ENCODE measurements at places on chromosomes 11 and 22.
A peak's percentile ranks its signal among the peaks of the same experiment; 100 is the strongest.

GRCh38 chr11:47854667-47855066, 6.5 kb upstream of the NUP160 start:
- H3K4me3 ChIP-seq, result no peak overlapping the region
- no peak overlapping the region for H3K27ac ChIP-seq
- H3K27me3 ChIP-seq, result no peaks in the 10 kb centered on the region
- no peak for DNase-seq
- peaks cover 27% of the 10 kb centered on the region for H3K4me1 ChIP-seq
- H3K36me3 ChIP-seq, result no peaks in the 10 kb centered on the region

DNA sequence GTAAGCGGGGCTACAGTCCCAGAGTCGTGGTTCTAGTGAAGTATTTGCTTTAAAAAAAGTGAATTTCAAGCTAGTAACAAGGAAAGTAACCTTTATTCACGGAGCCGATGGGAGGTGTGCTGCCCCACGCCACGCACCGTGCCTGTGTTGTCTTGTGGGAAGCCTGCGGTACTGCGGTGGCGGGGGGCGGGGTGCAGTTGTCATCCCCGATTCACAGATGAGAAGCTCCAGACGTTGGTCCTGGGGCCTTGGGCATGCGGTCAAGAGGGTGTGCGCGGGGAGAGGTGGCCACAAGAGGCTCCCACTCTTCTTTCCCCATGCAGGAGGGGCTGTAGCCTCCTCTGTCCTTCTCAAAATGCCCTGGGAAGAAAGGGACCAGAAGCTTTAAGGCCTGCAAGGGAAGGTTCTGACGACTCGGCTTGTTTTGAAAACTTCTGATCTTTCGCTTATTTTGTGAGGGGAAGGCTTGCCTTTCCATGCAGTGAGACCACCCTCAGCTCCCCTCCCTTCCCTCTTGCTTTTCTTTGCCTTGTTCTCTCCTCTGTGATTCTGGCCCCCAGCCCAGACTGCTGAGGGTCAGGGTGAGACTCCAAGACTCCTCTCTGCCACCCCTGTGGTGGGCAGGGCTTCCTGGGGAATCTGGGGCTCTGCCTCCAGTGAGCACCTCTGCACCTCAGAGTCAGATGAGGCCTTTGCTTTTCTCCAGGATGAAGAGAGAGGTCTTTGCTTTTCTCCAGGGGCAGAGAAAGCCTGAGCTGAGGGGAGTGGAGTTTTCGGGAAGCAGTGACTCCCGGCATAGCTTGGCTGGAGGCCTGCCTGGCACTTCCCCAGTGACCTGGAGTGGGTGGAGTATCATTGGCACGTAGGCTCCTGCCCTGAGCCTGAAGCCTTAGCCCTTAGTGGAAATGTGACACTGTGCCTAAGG, 6.2 kb downstream of the GLB1L3 start:
- H3K36me3 ChIP-seq, result no peaks in the 10 kb centered on the region
- DNase-seq, result no peak
- no peak overlapping the region for H3K27ac ChIP-seq
- H3K4me1 ChIP-seq, result no peaks in the 10 kb centered on the region
- no peak overlapping the region for H3K4me3 ChIP-seq

GRCh38 chr11:12692229-12693075, 18.2 kb downstream of the TEAD1 start:
- DNase-seq, result peak; percentile 6
- H3K36me3 ChIP-seq, result no peaks in the 10 kb centered on the region
- no peak overlapping the region for H3K4me3 ChIP-seq
- H3K4me1 ChIP-seq, result peaks cover 54% of the 10 kb centered on the region

GRCh38 chr11:16606784-16607674, 131.4 kb upstream of the C11orf58 start:
- peaks cover 100% of the 10 kb centered on the region for H3K27me3 ChIP-seq
- H3K4me1 ChIP-seq, result peaks cover 10% of the 10 kb centered on the region
- peak overlapping the region; percentile 86 for H3K27ac ChIP-seq
- peak overlapping the region; percentile 61 for H3K4me3 ChIP-seq
- no peaks in the 10 kb centered on the region for H3K36me3 ChIP-seq
- DNase-seq, result no peak

GRCh38 chr11:46003572-46003971, 81.1 kb downstream of the LARGE2 start:
- no peaks in the 10 kb centered on the region for H3K27me3 ChIP-seq
- no peak overlapping the region for H3K27ac ChIP-seq
- DNase-seq, result no peak
- no peaks in the 10 kb centered on the region for H3K36me3 ChIP-seq
- no peak overlapping the region for H3K4me3 ChIP-seq

- no peaks in the 10 kb centered on the region for H3K36me3 ChIP-seq
- no peak for DNase-seq
- no peak overlapping the region for H3K4me3 ChIP-seq
Measured at GRCh38 chr11:60763692-60764369, 7.2 kb downstream of the MS4A15 start.

GRCh38 chr11:65646958-65647701, 9.2 kb downstream of the SIPA1 start:
- peaks cover 96% of the 10 kb centered on the region for H3K4me1 ChIP-seq
- peak overlapping the region; percentile 57 for H3K4me3 ChIP-seq
- peaks cover 17% of the 10 kb centered on the region for H3K36me3 ChIP-seq
- H3K27me3 ChIP-seq, result no peaks in the 10 kb centered on the region
- peak overlapping the region; percentile 59 for H3K27ac ChIP-seq
- DNase-seq, result no peak

GRCh38 chr11:70105755-70106571, 27.8 kb downstream of the ANO1 start:
- DNase-seq, result no peak
- no peaks in the 10 kb centered on the region for H3K4me1 ChIP-seq
- no peak overlapping the region for H3K27ac ChIP-seq
- H3K36me3 ChIP-seq, result no peaks in the 10 kb centered on the region
- H3K27me3 ChIP-seq, result no peaks in the 10 kb centered on the region
- no peak overlapping the region for H3K4me3 ChIP-seq

GRCh38 chr11:32312865-32313403, 122.4 kb downstream of the WT1 start:
- H3K4me3 ChIP-seq, result no peak overlapping the region
- no peaks in the 10 kb centered on the region for H3K27me3 ChIP-seq
- DNase-seq, result no peak
- no peak overlapping the region for H3K27ac ChIP-seq
- H3K36me3 ChIP-seq, result no peaks in the 10 kb centered on the region

DNA sequence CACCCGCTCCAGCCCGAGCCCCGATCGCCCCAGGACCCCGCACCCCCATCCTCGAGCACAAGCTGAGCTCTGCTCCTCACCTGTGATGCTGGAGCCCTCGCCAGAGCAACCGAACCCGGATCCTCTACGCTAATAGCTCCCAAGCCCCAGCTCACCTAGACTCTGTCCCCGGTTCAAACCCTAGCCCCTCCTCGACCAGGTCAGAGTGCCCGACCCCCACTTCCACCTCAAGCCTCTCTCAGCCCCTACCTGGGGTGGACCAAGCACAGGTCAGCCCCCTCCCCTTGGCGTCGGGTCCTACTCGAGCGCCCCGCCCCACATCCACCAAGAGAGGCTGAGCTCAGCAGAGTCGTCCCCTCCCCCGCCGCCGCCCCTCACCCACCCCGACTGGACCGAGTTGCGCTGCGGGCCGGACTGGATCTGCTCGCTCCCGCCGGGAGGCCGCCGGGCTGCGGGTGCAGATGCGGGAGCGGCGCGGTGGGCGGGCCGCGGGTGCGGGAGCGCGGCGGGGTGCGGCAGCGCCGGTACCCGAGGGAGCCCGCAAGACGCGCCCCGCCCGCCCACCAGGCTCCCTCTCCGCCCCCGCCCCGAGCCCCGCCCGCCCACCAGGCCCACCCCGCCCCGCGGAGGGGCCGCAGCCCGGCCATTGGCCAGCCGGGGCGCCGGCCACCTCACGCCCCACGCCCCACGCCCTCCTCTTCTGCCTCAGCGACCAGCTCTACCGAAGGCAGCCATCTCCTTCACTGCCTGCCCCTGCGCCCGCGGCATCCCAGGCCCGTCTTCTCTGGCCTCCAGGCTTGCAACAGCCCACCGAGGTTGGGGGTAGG, 577 bp upstream of the DKK3 start:
- peak overlapping the region; percentile 63 for H3K27ac ChIP-seq
- DNase-seq, result no peak
- H3K4me3 ChIP-seq, result peak overlapping the region; percentile 81
- no peaks in the 10 kb centered on the region for H3K27me3 ChIP-seq

DNA sequence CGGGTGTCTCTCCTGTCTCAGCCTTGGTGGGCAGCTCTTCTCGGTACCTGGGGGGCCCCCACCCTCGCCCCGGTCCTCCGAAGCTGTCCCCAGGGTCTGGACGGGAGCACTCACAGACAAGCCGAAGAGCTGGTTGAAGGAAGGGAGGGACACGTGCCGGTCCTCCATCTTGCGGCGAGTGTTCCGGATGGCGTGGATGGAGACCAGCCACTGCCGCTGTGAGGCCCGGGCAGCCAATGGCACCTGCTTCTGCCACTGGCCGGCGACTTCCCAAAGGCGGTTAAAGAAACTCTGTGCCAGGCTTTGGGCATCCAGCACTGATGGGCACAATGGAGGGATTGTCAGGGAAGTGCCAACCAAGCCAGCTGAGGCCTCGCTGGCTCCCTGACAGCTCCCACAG, 18.7 kb downstream of the PPM1F start:
- H3K27ac ChIP-seq, result no peak overlapping the region
- no peak overlapping the region for H3K4me3 ChIP-seq
- peaks cover 28% of the 10 kb centered on the region for H3K4me1 ChIP-seq
- peaks cover 26% of the 10 kb centered on the region for H3K36me3 ChIP-seq

DNA sequence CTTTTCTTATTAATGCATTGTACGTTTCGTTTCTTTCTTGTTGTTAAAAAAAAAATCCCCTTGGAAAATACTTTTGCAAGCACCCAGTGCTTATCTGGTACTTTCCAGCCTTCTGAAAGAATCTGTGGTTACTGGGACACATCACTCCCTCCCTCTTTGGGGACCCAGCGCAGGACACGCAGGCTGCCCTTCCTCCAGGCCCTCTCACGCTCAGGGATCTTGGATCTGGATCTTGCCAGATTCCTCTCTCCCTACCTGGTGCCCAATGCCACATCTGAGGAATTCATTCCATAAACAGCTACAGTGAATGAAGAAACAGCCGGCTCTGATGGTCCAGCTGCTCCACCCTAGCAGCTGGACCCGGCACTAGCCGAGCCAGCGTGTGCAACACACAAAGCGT, 55.7 kb downstream of the PHF21B start:
- no peaks in the 10 kb centered on the region for H3K4me1 ChIP-seq
- H3K27ac ChIP-seq, result no peak overlapping the region
- no peak for DNase-seq
- H3K36me3 ChIP-seq, result no peaks in the 10 kb centered on the region
- peaks cover 44% of the 10 kb centered on the region for H3K27me3 ChIP-seq

DNA sequence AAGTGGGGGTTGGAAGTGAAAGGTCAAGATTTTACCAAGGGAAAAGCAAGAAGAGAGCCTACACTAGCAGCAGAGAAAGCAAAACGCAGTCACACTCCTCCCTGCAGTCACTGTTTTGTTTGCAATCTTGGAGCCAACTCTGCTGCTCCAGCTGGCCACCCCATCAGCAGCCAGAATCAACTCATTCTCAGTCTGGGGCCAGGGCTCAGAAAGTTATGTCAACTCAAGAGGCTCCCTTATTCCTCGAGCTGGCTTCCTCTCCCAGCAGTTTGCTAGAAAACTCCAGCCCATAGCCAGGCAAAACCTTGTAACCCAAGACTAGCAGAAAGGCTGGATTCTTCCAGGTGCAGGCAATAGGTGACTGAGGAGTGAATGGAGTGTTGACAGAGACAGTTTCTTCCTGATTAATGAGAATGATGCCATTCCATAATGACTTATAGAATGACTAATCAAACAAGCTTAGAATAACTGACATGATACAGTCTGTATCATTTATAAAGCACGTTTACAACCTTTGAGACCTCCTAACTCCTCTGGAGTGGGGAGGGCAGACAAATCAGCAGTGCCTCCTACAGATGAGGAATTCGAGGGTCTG, 53.4 kb downstream of the P4HA3 start:
- no peak for DNase-seq
- peaks cover 12% of the 10 kb centered on the region for H3K4me1 ChIP-seq
- peaks cover 31% of the 10 kb centered on the region for H3K36me3 ChIP-seq

- no peak for DNase-seq
- H3K27me3 ChIP-seq, result no peaks in the 10 kb centered on the region
- no peak overlapping the region for H3K4me3 ChIP-seq
- no peak overlapping the region for H3K27ac ChIP-seq
Measured at GRCh38 chr11:24934733-24935439, 438.0 kb downstream of the LUZP2 start.

GRCh38 chr22:50044485-50045118, 13.5 kb downstream of the TTLL8 start:
- no peaks in the 10 kb centered on the region for H3K27me3 ChIP-seq
- H3K4me1 ChIP-seq, result no peaks in the 10 kb centered on the region
- DNase-seq, result no peak
- no peak overlapping the region for H3K27ac ChIP-seq
- H3K36me3 ChIP-seq, result no peaks in the 10 kb centered on the region

DNA sequence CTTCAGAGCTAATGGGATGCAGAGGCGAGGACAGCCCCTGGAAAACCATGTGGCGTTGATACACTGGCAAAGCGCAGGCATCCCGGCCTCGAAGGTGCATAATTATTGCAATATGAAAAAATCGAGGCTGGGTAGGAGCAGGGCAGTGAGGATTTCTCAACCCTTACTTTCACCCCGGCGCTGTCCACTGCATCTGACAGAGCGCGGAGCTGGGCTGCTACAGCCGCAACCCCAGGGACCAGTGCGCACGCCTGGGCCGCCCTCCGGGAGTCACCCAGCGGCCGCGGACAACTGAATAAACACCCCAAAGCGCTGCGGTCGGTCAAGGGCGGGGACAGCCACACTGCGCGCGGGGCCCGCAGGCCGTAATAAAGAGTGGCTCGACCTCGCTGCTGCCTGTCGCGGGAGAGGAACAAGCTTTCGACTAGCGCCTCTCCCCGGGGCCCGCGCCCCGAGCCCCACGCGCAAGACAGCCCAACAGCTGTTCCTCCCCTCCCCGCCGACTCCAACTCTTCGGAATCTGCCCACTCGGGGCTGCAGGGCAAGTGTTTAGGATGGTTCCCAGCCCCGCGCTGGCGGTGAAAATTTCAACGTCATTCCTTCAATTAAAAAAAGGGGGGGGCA, 3.6 kb upstream of the WT1 start:
- no peaks in the 10 kb centered on the region for H3K36me3 ChIP-seq
- H3K27me3 ChIP-seq, result peaks cover 26% of the 10 kb centered on the region
- no peak for DNase-seq
- no peak overlapping the region for H3K27ac ChIP-seq
- H3K4me1 ChIP-seq, result peaks cover 12% of the 10 kb centered on the region
- no peak overlapping the region for H3K4me3 ChIP-seq

DNA sequence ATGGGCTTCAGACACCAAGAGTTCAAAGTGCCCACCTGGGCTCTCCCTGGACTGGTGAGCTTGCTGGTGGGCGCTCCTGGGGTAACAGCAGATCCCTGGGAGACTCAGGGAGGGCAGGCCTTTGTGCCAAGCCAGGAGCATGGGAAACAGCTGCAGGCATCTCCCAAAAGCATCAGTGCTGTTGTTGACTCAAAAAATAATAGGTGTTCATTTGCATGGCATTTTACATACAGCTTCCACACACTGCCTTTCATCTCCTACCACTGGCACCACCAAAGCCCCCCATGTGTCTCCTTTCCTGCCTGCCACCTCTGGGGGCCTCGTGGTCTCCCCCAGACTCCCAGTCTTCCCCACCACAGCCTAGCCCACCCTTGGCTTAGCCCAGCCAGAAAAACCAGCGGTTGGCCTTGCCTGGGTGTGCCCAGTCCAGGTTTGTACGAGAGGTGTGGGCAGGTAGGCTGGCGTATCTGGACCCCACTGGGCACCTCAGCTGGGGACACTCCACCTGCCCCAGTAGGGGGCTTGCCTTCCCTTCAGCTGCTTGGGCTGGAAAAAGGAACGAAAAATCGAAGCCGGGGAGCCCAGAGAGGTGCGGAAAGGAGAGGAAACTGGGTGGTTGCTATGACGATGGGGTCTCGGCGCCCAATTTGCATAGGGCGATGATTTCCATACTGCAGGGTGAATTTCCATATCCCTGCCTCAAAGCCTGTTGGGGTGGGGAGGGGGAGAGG, 15.0 kb downstream of the POU2F3 start:
- no peaks in the 10 kb centered on the region for H3K27me3 ChIP-seq
- no peak overlapping the region for H3K4me3 ChIP-seq
- DNase-seq, result no peak
- no peak overlapping the region for H3K27ac ChIP-seq
- H3K4me1 ChIP-seq, result no peaks in the 10 kb centered on the region
